KBM-7 (cell line): ENCODE measurements at places on chromosomes 2 and 18.

DNA sequence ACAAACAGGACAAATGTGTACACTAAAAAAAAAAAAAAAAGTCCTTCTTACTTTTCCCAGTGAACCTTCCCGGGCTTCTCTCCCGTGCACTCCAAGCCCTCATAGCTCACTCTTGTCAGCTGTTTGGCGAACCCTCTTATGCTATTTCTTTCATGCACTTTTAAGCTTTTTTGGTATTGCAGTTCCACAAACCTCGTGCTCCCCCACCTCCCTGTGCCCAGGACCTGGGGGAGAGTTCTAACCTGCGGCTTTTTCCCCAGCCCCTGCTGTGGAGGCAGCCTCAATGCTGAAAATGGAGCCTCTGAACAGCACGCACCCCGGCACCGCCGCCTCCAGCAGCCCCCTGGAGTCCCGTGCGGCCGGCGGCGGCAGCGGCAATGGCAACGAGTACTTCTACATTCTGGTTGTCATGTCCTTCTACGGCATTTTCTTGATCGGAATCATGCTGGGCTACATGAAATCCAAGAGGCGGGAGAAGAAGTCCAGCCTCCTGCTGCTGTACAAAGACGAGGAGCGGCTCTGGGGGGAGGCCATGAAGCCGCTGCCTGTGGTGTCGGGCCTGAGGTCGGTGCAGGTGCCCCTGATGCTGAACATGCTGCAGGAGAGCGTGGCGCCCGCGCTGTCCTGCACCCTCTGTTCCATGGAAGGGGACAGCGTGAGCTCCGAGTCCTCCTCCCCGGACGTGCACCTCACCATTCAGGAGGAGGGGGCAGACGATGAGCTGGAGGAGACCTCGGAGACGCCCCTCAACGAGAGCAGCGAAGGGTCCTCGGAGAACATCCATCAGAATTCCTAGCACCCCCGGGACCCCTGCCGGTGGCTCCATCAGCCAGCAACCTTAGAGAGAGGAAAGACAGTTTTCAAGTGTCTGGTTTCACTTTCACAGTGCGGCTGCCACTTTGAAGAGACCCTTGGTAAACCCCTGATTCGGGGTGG is 826 bp downstream of the KCNE4 start:
- DNase-seq = no peak

- no peak for DNase-seq
Measured at GRCh38 chr2:25410370-25410769, 68.6 kb upstream of the DNMT3A start.

- no peak for DNase-seq
Measured at GRCh38 chr2:200863782-200864175, 679 bp downstream of the CLK1 start.

DNA sequence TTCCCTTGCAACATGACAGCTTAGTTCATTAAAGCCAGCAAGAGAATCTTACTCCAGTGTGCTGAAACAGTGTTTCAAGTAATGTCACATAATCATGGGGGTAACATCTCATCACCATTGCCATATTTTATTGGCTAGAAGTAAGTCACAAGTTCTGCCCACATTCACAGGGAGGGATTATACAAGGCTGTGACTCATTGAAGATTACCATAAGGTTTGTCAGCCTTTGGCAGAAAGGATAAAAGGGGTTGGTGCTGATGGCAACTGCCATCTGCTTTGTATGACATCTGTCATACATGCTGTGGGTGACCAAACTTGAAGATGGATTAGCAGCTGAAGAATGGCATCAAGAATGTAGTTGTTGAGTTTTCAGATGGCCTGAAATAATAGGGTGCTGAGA is 61.2 kb downstream of the KCNE4 start:
- DNase-seq = no peak

DNA sequence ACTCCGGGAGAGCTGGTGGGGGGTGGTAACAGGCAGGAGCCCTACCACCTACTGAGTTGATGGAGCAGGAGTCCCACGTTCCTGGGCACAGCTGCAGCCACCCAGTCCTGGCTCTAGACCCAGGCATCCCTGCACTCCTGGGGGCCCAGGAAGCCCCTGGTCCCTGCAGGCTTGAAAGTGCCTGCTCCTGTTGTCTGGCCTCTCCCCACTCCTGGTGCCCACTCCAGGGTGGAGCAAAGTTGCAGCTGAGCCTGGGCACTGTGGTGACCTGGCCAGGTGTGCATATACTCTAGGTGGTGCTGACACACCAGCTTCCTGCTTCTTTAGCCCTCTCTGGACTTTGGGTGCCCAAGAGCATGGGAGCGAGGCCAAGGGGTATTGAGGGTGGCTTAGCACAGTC is 119.0 kb upstream of the SLC38A11 start:
- DNase-seq = no peak

DNA sequence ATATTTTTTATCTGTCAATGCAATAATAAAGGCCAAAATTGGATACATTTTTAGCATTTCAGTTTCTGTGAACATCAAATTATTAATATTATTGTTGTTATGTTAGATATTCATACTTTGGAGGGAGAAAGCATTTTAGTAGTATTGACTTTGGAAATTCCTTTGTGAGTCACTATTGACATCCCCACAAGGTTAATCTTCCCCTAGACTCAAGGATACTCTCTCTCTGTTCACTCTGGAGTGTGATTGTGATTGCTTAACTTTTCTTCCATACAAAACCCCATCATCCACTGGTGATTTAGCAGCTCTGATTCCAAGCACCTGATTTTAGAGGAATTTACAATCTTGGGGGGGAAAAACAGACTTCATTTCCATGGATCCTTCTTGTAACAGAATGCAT is 352.0 kb downstream of the THSD7B start:
- DNase-seq = no peak

GRCh38 chr2:13572466-13572865 is 855.7 kb downstream of the TRIB2 start:
- DNase-seq = no peak

GRCh38 chr2:223725986-223726970 is 111.1 kb downstream of the AP1S3 start:
- no peak for DNase-seq

DNA sequence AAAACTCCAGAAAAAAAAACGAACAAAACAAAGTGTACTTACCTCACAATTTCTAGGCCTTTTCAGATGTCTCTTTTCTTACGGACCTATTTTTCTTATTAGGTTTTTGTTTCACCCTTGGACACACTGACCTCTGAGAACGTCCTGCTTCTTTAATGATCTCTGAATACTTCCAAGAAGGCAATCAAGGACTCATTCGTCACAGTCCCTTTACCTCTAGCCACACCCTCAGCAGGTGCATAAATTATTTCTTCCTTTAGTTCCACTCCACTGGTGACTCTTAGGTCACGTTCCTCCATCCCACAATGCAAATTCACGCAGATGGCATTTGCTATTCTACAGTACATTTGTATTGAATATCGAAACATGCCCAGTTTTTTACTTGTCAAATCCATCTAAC is 21.9 kb downstream of the PELI1 start:
- DNase-seq = no peak

GRCh38 chr2:100882645-100883613 is 63.0 kb downstream of the NPAS2 start:
- no peak for DNase-seq

GRCh38 chr2:218471982-218472381 is 53.1 kb downstream of the VIL1 start:
- DNase-seq = peak; percentile 79

DNA sequence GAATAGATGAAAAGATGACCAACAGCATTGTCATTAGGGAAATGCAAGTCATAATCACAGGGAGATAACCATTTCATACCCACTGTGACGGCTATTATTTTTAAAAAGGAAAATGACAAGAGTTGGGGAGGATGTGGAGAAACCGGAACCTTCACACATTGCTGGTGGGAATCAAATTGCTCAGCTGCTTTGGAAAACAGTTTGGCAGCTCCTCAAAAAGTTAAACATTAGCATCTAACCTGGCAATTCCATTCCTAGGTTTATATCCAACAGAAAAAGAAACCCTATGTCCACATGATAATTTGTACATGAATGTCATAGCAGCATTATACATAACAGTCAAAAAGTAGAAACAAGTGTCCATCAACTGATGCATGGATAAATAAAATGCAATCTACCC is 58.2 kb downstream of the KCNG3 start:
- DNase-seq = no peak

GRCh38 chr2:190500054-190500502 is 34.4 kb downstream of the NEMP2 start:
- DNase-seq = no peak

- DNase-seq = no peak
Measured at GRCh38 chr2:1656326-1656960, 87.9 kb downstream of the PXDN start.

- DNase-seq = peak; percentile 62
Measured at GRCh38 chr18:36372903-36373311, 75.4 kb downstream of the FHOD3 start.

DNA sequence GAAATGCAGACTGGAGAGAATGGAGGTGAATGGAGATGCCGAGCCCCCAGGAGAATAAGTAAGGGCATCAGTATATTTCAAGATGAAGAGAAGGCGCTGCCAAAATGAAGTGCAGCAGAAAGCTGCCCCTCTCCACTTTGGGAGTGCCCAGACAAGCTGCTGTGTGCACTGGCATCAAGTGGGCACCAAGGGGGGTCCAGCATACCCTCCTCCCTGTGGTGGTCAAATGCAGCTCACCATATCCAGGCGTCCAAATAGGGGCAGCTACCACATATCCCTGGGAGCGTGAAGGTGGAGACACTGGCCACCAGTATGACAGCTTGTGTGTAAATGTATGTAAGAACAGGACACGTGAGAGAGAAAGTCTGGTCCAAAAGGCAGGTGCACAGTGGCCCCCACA is 236.6 kb downstream of the KLHL29 start:
- DNase-seq = no peak

- peak; percentile 48 for DNase-seq
Measured at GRCh38 chr18:48949606-48950535, 894 bp downstream of the SMAD7 start.

GRCh38 chr2:170771421-170771937 is 1.3 kb downstream of the ERICH2 start:
- DNase-seq = no peak

DNA sequence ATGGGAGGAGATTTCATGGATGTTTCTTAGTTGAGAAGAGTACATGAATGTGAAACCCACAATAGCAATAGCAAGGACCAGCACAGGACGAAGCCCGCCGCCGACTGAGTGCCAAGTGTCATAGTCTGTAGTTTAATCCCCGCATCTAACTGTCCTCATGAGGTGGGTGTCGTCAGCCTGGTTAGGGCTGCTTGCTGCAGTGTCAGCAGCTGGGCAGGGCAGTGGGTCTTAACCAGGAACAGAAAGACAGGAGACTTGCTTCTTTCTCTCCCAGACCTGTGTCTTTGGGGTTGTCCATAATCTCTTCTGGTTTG is 146.6 kb downstream of the VAPA start:
- DNase-seq = no peak

GRCh38 chr2:224518806-224519580 is 66.2 kb downstream of the CUL3 start:
- no peak for DNase-seq

DNA sequence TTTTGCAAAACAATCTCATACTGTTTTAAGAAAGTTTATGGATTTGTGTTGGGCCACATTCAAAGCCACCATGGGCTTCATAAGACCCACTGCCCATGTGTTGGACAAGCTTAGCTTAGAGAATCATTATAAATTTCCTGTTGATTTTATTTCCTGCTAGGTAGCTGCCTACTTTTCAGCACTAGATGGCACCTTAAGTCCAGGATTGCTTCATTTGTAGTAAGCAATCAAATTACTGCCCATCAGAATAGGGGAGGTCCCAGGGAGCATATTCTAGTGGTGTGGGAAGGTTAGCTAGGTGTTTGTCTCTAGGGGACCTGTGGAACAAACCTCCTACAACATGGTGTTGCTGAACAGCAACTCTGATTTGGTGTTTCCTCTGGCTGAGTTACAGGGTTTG is 11.0 kb upstream of the DCDC2C start:
- peak; percentile 31 for DNase-seq

DNA sequence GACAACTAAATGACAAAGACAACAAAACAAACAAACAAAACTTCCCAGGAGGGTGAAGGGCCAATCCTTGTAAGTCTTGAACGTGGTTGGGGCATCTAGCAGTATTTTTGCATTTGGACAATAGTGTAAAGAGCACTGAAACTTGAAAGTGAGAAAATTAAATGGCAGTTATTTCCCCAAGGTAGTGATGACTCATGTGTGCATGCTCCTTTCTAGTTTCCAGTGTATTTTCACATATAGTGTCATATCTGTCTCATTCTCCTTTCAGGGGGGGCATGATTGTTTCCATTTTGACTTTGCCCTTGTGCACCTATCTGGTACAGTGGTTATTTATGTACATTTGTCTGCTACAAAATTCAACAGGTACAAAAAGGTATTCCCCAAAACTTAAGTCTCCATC is 39.5 kb downstream of the CERS6 start:
- no peak for DNase-seq

DNA sequence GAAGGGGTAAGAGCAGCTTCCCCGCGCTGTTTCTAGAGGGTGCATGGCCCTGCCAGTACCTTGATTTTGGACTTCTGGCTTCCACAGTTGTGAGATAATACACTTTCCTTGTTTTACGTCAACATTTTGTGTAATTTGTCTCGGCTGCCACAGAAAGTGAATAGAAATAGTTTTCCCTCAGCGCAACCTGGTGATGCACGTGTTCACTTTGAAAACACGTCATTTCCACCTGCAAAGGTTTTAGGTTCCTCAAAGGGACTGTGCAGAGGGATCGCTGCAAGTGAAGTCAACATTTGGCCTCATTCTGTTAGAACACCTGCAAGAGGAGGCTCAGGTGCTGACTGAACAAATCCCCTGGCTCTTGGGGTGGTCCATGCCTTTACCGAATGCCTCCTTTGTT is 71.7 kb downstream of the LONRF2 start:
- DNase-seq = no peak

DNA sequence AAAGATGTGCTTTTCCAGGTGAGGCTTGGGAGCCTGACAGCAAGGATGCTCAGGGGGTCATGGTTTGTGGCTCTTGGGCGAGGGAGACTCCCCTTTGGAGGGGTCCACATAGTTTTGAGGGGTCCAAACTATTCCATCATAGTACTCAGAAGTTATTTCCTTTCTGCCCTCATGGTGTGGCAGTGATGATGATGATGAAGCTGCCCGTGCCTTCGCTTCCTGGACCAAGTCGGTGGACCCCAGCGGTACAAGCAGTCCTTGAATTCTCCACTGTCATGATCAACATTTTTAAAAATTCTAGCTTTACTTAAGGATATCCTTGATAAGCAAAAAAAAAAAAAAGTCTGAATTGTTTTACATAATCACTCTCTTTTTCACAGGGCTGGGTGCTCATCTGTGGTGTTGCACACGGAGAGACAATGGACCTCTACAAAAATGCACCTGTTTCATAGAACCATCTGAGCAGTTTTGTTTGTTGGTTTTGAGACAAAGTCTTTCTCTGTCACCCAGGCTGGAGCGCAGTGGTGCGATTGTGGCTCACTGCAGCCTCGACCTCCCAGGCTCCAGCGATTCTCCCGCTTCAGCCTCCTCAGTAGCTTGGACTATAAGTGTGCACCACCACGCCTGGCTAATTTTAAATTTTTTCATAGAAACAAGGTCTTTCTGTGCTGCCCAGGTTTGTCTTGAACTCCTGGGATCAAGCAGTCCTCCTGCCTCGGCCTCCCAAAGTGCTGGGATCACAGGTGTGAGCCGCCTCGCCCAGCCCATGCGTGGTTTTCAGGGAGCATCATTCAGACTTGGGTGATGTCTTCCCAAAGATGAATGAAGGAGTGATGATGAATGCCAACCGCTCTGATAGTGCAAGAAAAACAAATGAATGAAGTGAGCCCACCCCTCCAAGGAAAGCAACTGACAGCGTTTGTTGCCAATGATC is 271.4 kb upstream of the HDAC4 start:
- no peak for DNase-seq

GRCh38 chr2:219269362-219270054 is 9.7 kb upstream of the DNAJB2 start:
- DNase-seq = no peak

- DNase-seq = no peak
Measured at GRCh38 chr2:197248001-197248401, 62.6 kb downstream of the ANKRD44 start.
